Ovary (tissue), 10 donors: ENCODE measurements at places on chromosomes 5 and 9. TPM values are rescaled to one million over a fixed set of nuclear protein-coding genes. Genes with fewer than 3 reads are reported as not detected.
A peak's percentile ranks its signal among the peaks of the same experiment; 100 is the strongest.

Gene CAMK4
- 1.7 TPM for total RNA-seq

Gene C6
- total RNA-seq, result 9.3 TPM

Gene LMAN2
- total RNA-seq, result 103 TPM

Gene EQTN
- total RNA-seq, result 0.92 TPM

Gene RNF180
- total RNA-seq, result 24.2 TPM

Gene LCN2
- 5.0 TPM for total RNA-seq

Gene USP20
- total RNA-seq, result 32.4 TPM

Gene EXOSC3
- 35.2 TPM for total RNA-seq

GRCh38 chr9:78000221-78000620 lies 31.4 kb downstream of the GNAQ start:
- no peaks in the 10 kb centered on the region for H3K27me3 ChIP-seq
- DNase-seq, result no peak
- H3K27ac ChIP-seq, result no peak overlapping the region
- peaks cover 11% of the 10 kb centered on the region for H3K4me1 ChIP-seq
- H3K4me3 ChIP-seq, result no peak overlapping the region

DNA sequence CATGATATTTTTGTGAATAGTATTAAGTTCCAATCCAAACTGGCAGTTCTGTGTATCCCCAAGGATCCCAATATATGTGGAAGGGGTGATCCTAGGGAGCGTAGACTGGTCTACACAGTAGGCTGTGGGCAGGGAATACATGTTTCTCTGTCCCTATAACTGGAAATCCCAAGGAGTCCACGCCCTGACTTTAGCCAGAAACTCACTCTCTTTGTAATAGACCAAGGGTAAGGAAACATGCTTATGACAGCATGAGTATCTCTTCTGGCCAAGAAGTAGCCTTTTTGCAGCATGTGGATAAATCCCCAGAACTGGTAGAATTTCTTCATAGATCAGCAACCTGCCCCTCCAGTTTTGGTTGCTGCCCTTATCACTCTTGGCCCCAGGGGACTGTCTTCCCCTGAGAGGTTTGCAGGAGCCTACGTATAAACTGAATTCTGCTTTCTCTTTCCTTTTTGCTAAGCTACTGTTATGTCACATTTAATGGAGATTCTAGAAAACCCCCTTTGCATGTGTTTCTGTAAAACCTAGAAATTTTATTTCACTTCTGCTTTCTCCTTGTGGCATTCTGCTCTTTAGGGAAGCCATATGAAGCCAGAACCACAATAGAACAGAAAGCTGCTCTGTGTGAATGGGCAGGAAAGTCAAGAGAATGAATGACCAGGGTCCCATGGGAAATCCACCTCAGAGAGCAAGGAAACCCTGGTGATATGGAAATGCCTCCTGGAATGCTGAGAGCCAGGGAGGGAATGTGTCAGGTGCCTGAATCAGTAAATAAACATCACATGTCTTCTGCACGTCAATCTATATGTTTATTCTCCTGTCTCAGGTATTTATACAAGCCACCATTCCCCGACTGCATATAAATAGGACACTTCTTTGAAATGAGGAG lies 3.5 kb downstream of the IFNA2 start:
- H3K4me1 ChIP-seq, result no peaks in the 10 kb centered on the region
- no peak overlapping the region for H3K4me3 ChIP-seq
- H3K27me3 ChIP-seq, result no peaks in the 10 kb centered on the region
- no peaks in the 10 kb centered on the region for H3K36me3 ChIP-seq
- no peak for DNase-seq

DNA sequence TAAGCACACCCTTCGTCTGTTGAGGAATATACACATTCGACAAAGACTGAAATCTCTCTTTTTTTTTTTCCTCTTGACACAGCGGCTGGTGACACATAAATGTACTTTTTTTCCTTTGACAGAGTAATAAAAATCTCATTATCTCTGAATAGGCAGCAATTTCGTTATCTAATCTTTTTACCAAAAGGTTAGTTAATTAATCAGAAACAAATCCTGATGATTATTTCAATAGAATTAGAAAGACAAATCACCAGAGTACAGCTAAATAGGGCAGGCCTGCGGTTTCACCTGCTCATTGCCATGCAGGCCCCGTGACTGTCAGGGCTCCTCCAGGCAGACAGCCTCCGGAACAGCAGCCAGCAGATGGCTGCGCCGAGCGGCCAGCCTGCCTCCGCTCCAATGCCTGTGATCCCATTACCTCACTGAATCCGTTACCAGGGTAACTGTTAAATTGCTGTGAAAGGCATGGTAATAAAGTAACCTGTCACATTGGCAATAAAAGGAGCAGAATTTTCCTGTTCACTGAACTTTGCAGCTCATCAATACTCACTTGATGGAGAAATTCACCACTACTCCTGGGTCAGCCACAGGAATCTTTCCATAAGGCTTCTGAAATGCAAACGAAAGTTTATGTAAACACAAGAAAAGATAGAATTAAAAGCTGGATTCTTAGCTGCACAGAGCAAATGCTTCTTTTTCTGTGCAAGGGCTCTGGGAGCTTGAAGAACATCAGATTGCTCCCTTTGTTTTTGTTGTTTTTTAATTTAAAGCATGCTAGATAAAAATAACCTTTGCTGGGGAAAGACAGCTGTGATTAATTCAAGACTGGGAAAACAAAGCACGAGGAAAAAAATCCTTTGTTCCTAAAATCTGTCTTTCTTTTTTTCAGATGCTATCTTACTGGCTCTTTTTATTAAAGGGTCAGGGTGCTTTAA lies 666.4 kb upstream of the ZNF608 start:
- H3K4me1 ChIP-seq, result peaks cover 6% of the 10 kb centered on the region
- no peak overlapping the region for H3K4me3 ChIP-seq
- DNase-seq, result peak; percentile 58
- H3K27ac ChIP-seq, result peak overlapping the region; percentile 52
- no peaks in the 10 kb centered on the region for H3K36me3 ChIP-seq

DNA sequence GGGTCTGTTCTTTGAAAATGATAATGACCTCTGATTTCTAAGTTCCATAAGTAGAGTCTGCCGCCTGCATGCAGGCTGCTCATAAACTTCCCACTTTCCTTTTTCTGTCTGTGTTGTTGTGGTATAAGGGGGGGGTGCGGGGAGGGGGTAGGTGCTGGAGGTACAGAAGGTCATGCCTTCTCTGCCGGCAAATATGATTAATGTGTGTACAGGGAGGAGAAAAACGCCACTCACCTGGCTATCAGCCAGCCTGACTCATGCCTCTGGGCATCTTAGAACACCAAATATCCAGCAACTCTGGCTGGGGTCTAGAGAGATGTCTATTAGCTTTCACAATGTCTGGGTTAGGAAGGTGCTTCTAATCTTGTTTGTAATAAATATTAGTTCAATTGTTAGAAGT lies 128.3 kb downstream of the EFNA5 start:
- no peak overlapping the region for H3K4me3 ChIP-seq
- H3K27me3 ChIP-seq, result no peaks in the 10 kb centered on the region
- no peak overlapping the region for H3K27ac ChIP-seq
- peaks cover 7% of the 10 kb centered on the region for H3K4me1 ChIP-seq
- peak; percentile 65 for DNase-seq

DNA sequence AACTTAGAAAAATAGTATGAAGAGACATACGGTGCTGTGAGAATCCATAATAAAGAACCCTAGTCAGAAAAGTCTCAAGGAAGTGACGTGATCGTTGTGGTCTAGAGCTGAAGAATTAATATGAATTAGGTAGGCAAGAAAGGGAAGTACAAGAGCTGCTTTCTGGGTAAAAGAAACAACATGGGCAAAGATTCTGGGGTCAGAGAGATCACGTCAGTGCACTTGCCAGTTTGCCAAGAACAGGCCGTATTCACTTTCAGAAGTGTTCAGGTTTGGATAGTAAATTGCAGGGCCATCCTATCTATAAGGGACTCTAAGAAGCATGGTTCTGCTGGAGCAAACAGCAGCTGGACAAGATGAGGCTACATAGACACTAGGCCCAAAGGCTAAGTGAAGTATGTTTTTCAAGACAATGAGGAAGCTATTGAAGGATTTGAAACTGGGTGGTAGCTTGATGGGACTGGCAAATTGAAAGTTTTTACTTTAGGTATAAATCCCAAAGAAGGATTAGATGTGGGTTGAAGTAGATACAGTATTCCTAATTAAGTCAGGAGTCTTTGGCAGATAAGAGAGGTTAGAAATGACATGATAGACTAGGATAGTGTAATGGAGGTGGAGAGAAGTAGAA lies 4.8 kb upstream of the CHD1 start:
- no peaks in the 10 kb centered on the region for H3K36me3 ChIP-seq
- no peak overlapping the region for H3K4me3 ChIP-seq
- peaks cover 2% of the 10 kb centered on the region for H3K4me1 ChIP-seq
- DNase-seq, result no peak
- no peak overlapping the region for H3K27ac ChIP-seq
- no peaks in the 10 kb centered on the region for H3K27me3 ChIP-seq

GRCh38 chr9:106058460-106058859 lies 364.1 kb downstream of the TMEM38B start:
- H3K27ac ChIP-seq, result no peak overlapping the region
- DNase-seq, result no peak
- no peak overlapping the region for H3K4me3 ChIP-seq
- H3K4me1 ChIP-seq, result no peaks in the 10 kb centered on the region
- no peaks in the 10 kb centered on the region for H3K27me3 ChIP-seq

GRCh38 chr5:51095486-51095885 lies 287.8 kb upstream of the ISL1 start:
- H3K27me3 ChIP-seq, result no peaks in the 10 kb centered on the region
- H3K27ac ChIP-seq, result no peak overlapping the region
- no peaks in the 10 kb centered on the region for H3K36me3 ChIP-seq

DNA sequence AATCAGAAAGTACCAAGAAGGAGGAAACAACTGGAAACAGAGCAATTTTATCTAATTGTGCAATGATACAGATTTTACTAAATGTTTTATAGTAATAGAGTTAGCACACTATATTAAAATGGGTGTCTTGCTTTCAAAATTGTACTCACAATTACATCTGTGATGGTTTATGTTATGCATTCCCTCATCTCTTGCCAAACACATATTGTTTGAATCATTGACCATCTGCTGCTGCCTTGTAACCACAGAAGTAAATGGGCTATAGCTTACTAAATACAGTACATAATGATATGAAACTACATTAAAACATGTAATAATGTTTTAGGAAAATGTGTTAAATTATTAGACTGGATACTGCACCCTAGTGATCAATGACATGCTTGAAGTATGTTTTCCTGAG lies 158.1 kb downstream of the SLC25A46 start:
- H3K27me3 ChIP-seq, result no peaks in the 10 kb centered on the region
- no peaks in the 10 kb centered on the region for H3K4me1 ChIP-seq
- DNase-seq, result no peak
- H3K36me3 ChIP-seq, result no peaks in the 10 kb centered on the region

- H3K27ac ChIP-seq, result no peak overlapping the region
- H3K4me1 ChIP-seq, result no peaks in the 10 kb centered on the region
- no peaks in the 10 kb centered on the region for H3K27me3 ChIP-seq
- H3K4me3 ChIP-seq, result no peak overlapping the region
Observed at GRCh38 chr5:40331616-40332015, 348.1 kb upstream of the PTGER4 start.

DNA sequence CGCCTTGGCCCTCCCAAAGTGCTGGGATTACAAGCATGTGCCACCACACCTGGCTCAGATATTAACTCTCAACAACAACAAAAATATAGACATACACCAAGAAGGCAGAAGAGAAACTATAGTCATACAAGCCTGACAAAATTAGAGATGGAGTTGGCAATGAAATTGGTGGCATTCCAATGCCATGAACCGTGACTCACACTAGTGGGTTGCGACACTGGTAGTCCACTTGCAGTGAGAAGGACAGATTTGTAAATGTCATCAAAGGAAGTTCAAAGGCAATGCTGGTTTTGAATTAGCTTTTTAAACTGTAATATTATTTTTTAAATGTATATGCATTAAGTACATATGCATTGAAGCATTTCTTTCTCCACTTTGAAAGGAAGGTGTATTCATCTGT lies 8.5 kb upstream of the DNAJC25 start:
- no peaks in the 10 kb centered on the region for H3K4me1 ChIP-seq
- no peak overlapping the region for H3K27ac ChIP-seq
- no peak overlapping the region for H3K4me3 ChIP-seq
- H3K27me3 ChIP-seq, result no peaks in the 10 kb centered on the region

GRCh38 chr5:16043349-16043965 lies 136.1 kb downstream of the MARCHF11 start:
- no peaks in the 10 kb centered on the region for H3K36me3 ChIP-seq
- DNase-seq, result no peak
- H3K27me3 ChIP-seq, result no peaks in the 10 kb centered on the region
- no peak overlapping the region for H3K4me3 ChIP-seq
- no peak overlapping the region for H3K27ac ChIP-seq

- DNase-seq, result no peak
- H3K4me1 ChIP-seq, result no peaks in the 10 kb centered on the region
- no peaks in the 10 kb centered on the region for H3K36me3 ChIP-seq
- no peak overlapping the region for H3K4me3 ChIP-seq
Observed at GRCh38 chr5:161256957-161257356, 289.6 kb downstream of the GABRB2 start.

- no peak for DNase-seq
- H3K4me3 ChIP-seq, result no peak overlapping the region
- H3K36me3 ChIP-seq, result no peaks in the 10 kb centered on the region
- H3K27me3 ChIP-seq, result no peaks in the 10 kb centered on the region
Observed at GRCh38 chr5:142698447-142699183, 12.7 kb upstream of the FGF1 start.

- no peak overlapping the region for H3K4me3 ChIP-seq
- H3K4me1 ChIP-seq, result no peaks in the 10 kb centered on the region
- no peaks in the 10 kb centered on the region for H3K36me3 ChIP-seq
- no peak overlapping the region for H3K27ac ChIP-seq
- H3K27me3 ChIP-seq, result no peaks in the 10 kb centered on the region
Observed at GRCh38 chr9:37198831-37199230, 78.5 kb downstream of the ZCCHC7 start.

- DNase-seq, result no peak
- no peaks in the 10 kb centered on the region for H3K36me3 ChIP-seq
- H3K27me3 ChIP-seq, result no peaks in the 10 kb centered on the region
- H3K4me1 ChIP-seq, result peaks cover 4% of the 10 kb centered on the region
- H3K27ac ChIP-seq, result no peak overlapping the region
Observed at GRCh38 chr9:113648586-113648985, 185.1 kb downstream of the RGS3 start.

GRCh38 chr5:22852807-22853660 lies at the start of gene CDH12:
Gene CDH12 (minus strand): TSS chr5:22853344.
- DNase-seq, result no peak
- no peak within 1 kb of the TSS for H3K27ac ChIP-seq
- no peaks in the 10 kb centered on the region for H3K27me3 ChIP-seq
- no peaks in the 10 kb centered on the region for H3K4me1 ChIP-seq

GRCh38 chr9:113474360-113475028 lies 11.0 kb downstream of the RGS3 start:
- H3K27ac ChIP-seq, result no peak overlapping the region
- no peak for DNase-seq
- no peaks in the 10 kb centered on the region for H3K27me3 ChIP-seq
- H3K36me3 ChIP-seq, result no peaks in the 10 kb centered on the region

DNA sequence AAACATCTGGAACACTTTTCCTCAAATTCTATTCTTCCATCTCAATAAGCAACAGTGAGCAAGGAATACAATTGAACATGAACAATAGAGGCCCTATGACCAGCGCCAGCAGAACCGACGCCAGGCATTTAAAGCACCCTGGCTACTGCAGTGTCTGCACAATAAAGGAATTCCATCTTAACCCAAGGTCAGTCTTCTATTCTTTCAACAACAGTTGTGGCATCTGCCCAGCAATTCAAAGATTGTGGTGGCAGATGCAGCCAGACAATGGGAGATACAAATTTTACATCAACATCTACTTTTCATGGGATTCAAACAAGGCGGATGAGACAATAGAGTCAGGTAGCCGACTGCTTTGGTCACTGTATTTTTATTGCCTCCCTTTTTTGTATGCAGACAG lies 65.9 kb downstream of the ELL2 start:
- H3K4me1 ChIP-seq, result no peaks in the 10 kb centered on the region
- H3K27me3 ChIP-seq, result no peaks in the 10 kb centered on the region
- DNase-seq, result no peak
- H3K4me3 ChIP-seq, result no peak overlapping the region
- H3K27ac ChIP-seq, result no peak overlapping the region
